ENCODE measurements at places on chromosomes 7 and 10.

GRCh38 chr7:4286351-4286750, 395.7 kb upstream of the FOXK1 start:
- DNase-seq: no peak

GRCh38 chr7:15781944-15782343, 95.5 kb upstream of the MEOX2 start:
- no peak for DNase-seq

GRCh38 chr7:146892151-146892550, 775.5 kb downstream of the CNTNAP2 start:
- DNase-seq: no peak

DNA sequence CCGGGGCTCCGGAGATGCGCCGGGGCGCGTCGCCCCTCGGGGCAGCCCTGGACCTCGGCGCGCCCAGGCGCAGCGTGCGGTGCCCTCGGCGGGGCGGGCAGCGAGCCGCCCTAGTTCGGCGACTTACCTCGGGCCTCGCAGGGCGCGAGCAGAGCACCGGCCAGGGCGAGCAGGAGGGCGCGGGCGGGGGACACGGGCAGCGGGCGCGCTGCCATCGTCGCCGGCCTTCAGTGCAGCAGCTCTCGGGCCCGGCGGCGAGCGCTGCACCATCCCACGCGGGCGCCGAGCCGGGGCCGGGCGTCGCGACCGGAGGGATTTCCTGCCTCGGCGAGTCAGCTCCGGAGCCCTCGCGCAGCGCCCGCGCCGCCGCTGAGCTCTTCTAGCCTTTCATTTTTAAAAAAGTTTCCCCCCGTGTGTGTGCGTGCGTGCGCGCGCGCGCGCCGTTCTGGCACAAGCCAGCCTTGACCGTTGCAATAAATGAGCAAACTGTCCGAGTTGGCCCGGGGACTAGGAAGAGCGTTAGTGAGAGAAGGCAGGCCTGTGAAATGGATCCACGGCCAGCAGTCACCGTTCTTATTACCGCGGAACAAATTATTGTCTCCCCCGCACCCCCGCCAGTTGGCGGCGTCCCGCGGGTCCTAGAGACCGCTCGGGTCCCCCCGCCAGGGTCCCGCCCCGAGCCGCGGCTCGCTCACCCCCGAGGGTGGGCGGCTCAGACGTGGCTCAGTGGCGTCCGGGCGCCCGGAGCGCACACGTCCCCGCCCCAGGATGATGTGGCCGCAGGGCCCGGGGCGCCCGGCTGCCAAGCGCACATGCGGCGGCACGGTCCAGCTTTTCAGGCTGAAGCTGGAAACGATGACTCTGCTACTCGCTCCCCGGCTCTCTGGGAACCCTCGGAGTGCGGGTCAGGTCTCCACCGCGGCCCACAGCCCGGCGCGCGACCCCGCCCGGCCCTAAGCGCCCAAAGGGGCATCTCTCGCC, at the start of gene ADAM12:
Gene ADAM12 (minus strand): TSS at position 547 of the 981 bp plus-strand sequence. CDS start 332 bp downstream, at position 215.
- no peak for DNase-seq
